NCI-H187 (cell line): ENCODE measurements at places on chromosomes 2 and 18.

GRCh38 chr2:228140934-228141528 lies 40.5 kb downstream of the SPHKAP start:
- DNase-seq = no peak

DNA sequence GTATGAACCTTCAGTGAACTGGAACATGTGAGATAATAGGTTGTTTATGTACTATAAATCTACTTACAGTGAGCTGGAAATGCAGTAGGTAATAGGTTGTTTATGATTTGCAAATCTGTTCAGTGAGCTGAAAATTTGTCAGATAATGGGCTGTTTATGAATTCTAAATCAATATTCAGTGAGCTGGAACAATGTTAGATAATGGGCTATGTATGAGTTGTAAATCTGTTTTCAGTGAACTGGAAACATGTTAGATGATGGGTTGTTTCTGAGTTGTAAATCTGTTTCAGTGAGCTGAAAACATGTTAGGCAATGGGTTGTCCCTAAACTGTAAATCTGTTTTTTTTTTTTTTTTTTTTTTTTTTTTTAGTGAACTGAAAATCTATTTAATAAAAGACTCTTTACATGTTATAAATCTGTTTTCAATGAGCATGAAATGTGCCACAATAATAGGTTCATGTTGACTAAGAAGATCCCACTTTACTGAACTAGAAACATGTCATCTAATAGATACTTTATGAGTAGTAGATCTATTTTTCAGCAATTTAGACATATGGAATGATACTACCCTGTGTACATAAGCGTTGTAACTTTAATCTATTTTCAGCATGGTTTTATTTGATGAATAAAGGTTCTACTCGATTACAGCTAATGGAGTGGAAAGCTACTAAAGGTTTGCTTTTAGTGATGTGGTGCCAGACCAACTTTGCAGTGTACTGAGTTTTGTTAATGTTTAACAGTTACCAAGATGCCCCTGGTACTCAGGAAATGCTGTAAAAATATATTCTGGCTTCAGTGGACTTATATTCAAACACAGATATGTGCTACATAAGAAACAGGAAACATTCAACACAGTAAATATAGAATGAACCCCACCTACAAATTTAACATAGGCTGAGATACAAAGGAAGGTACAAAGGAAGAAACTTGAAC lies 1471.8 kb downstream of the LRP1B start:
- DNase-seq = no peak

DNA sequence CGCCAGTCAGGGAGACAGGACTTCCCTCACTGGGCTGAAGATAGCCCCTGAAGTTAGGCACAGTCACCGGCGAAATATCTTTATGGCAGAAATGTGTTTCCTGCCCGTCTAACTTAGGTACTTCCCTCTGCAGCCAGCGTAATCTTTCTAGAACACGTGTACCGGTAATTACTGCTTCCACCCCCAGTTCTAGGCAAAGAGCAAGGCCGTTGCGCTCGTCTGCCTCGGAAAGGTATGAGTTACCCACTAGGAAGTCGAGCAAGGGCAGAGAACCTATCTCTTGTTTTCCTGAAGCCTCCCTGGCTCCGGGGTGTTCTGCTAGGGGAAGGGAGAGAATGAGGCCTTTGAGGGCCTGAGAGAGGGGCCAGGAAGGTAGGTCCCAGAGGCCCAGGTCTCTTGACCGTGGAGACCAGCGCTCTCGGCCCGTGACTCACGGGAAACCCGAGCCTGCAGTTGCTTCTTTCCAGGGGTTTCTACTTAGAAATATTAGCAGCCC lies 70.0 kb downstream of the TWSG1 start:
- DNase-seq = no peak

GRCh38 chr2:103284750-103285149 lies 522.9 kb downstream of the TMEM182 start:
- DNase-seq = no peak

DNA sequence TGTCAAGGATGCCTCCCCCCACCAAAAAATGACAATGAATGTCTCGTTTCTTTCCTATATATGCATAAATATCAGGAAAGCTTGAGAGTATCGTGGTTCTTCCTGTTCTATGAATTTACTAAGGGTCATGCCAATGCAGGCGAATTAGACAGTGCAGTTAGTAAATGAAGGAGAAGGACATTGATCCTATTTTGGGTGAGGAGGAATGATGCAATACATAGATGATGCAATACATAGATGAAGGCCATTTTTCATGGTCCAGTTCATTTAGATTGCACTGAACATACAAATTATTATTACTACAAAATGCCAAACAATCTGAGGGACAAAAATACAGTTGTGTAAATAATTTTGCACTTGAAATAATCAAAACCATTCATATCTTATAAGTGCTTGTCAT lies 1265.0 kb downstream of the LRP1B start:
- DNase-seq = no peak

- DNase-seq = no peak
Observed at GRCh38 chr18:44686156-44686555, 5.5 kb downstream of the SETBP1 start.

DNA sequence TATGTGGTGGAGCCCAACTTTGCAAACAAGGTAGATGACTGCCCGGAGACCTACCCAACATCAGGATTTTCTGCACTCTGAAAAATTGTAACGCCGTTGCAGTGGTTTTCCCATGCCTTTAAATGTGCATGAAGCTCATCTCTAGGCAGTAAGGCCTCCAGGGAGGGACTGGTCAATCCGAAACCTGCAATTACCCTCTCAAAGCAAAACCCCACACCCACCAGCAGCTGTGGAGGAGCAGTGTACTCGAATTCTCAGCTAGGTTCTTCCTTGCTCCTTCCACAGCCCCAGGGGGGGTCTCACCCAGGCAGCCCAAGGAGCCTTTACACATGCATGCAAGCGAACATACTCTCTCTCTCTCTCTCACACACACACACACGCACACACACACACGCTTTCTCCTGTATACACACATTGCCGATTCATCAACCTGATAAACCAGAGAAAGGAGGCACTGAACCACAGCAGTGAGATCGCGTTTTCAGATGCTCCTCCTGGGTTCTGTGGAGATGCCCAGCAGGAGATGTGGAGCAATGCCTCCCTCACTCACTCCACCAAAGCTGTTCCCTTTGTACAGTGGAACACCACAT lies 109.2 kb downstream of the VIT start:
- no peak for DNase-seq

- DNase-seq = no peak
Observed at GRCh38 chr18:48539406-48540250, 797 bp downstream of the CTIF start.

DNA sequence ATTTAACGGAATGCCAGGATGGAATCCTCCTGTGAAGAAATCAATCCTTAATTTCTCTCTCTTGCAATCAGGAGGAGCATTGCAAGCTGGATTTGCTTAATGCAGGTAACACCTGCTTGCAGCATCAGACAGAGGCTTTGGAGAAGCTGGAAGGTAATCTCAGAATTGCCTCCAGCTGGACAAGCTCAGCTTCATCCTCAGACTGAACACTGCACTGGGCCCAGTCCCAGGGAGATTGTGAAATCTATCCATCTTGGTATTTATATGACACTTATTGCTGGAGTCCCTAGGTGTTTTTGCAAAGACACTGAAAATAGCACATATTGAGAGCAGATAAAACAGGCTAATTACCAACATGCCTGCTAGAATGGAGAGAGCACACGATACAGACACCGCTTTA lies 179.4 kb upstream of the SESTD1 start:
- no peak for DNase-seq

GRCh38 chr2:12720278-12720620 lies 3.5 kb downstream of the TRIB2 start:
- no peak for DNase-seq
